ENCODE measurements at places on chromosomes 7 and 10.

- no peak for DNase-seq
Observed at GRCh38 chr7:31948029-31948428, 122.2 kb downstream of the PDE1C start.

GRCh38 chr10:97127509-97127908 lies 58.2 kb downstream of the SLIT1 start:
- DNase-seq, result no peak

- no peak for DNase-seq
Observed at GRCh38 chr7:150324373-150324961, 1.1 kb upstream of the ACTR3C start.

GRCh38 chr10:95408983-95409873 lies 118.4 kb upstream of the PDLIM1 start:
- no peak for DNase-seq

DNA sequence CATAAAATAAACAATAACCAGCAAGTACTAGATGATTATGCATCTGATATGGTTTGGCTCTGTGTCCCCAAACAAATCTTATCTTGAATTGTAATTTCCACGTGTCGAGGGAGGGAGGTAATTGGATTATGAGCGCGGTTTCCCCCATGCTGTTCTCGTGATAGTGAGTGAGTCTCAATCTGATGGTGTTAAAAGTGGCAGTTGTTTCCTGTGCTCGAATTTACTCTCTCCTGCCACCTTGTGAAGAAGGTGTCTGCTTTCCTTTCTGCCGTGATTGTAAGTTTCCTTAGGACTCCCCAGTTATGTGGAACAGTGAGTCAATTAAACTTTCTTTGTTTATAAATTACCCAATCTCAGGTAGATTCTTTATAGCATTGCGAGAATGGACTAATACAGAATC lies 15.1 kb downstream of the CNTNAP2 start:
- DNase-seq, result no peak

- no peak for DNase-seq
Observed at GRCh38 chr7:49624611-49625010, 148.8 kb upstream of the VWC2 start.

GRCh38 chr7:100159099-100159623 lies 638 bp upstream of the TRAPPC14 start:
- DNase-seq, result no peak

Measured in chondrocyte (in vitro differentiated cells).